HEK293T (cell line): ENCODE measurements at places on chromosomes 2 and 18.

DNA sequence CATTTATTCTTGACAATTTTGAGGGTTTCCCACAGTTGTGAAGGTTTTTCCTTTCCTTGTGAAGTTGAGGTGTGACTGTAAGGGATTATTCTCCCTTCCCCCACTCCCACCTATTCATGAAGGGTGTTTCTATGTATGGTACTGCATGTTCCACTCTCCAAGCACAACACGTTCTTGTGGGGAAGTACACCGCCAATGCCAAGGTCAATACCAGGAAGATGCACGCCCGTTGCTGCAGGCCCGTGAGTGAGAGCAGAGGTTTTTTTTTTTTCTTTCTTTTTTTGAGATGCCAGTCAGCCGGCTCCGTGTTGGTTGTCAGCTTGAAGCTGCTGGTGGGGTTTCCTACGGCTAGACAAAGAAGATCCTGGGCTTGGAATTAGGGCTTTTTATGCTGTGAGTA, 38.6 kb upstream of the EPHA4 start:
- no peak for DNase-seq

DNA sequence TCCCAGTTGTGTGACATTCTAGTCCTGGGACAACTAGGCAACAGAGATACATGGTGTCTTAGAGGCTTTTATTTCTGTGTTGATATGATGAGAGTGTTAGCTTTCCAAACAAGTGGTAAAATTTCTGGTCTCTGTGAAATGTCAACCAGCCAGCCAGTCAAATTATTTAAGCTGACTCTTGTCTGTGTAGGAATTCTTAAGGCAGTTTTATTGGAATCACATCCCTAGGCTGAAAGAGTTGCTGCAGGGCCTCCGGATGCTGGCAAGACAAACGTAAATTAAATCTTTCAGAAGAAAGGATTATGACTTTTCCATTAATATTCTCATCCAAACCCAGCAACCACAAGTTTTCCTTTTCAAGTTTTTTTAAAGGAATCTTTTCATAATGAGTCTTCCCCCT, 44.6 kb downstream of the SERPINB7 start:
- DNase-seq: no peak

GRCh38 chr2:169106563-169107545, 37.5 kb downstream of the DHRS9 start:
- no peak for DNase-seq

DNA sequence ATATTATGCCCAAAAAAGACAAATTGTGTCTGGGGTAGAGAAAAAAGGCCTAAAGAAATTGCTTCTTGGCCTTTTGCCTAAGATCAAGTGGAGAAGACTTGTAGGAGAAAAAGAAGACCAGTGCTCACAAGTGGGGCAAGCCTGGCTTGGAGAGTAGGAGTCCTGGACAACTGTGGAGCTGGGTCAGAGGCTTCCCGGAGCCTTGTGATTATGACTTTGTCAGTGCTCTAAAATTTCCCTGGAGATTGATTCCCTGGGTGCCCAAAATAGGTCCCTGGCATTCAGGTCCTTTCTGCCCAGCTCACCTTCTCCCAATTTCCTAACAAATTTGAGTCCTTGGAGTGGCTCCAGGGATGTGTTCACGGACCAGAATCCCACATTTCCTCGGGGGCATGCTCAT, 787 bp upstream of the TRIM54 start:
- no peak for DNase-seq

- no peak for DNase-seq
These were observed 4.7 kb downstream of the HMSD start for GRCh38 chr18:63953811-63954210.

GRCh38 chr18:60686142-60686541, 313.6 kb upstream of the MC4R start:
- no peak for DNase-seq

GRCh38 chr18:54019641-54020040, 204.8 kb downstream of the MBD2 start:
- no peak for DNase-seq

GRCh38 chr2:128589681-128590080, 271.0 kb upstream of the HS6ST1 start:
- DNase-seq: no peak

DNA sequence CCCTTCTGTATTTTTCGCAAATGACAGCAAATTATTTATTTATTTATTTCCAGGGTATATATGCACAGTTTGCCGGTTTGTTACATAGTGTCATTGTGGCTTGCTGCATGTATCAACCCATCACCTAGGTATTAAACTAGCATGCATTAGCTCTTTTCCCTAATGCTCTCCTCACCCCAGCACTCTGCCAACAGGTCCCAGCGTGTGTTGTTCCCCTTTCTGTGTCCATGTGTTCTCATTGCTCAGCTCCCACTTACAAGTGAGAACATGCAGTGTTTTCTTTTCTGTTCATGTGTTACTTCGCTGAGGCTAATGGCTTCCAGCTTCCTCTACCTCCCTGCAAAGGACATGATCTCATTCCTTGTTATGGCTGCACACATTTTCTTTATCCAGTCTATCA, 592.3 kb downstream of the TRIB2 start:
- DNase-seq: no peak

GRCh38 chr2:171515672-171516298, 6.5 kb upstream of the CYBRD1 start:
- DNase-seq: no peak

DNA sequence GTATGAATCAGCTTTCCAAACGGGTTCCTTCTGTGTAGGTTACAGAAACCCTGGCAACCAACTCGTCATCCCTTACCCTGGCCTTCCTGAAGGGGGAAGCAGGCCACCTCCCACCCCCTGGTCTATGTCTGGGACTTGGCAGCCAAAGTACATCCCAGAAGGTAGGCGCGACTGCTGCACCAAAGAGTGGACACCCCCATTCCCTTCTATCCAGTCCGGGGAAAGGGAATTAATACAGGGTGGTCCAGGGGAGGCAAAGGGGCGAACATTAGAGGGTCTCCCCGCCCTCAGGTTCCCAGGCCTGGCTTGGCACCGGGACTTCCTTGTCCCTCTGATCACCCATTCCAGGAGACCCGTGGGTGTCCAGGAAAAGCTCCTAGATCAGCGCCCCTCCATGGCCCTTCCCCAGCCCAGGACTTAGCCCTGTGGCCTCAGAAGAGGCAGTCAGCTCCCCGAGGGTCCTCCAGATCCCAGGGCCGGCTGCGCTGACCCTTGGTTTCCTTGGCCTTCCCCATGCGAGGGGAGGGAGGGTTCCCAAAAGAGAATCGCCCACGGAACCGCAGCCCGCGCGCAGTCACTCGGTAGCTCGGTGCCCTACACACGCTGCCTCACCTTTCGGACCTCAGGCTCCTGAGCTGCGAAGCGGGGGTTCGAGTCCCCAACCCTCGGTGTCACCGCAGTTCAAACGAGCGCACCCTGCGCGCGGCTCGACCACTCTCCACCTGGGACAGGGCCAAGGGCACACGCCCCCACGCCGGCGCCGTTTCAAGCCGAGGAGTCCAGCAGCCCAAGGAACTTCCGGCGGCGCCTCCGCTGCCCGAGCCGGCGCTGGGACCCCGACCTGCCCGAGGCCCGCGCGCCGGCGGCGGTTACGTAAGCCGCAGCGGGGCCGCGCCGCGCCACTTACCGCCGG, at the start of gene PER2:
Gene PER2, minus strand, starts transcription at position 874 of the 913 bp plus-strand sequence. CDS start 10,674 bp downstream, outside the sequence.
- peak; percentile 59 for DNase-seq

GRCh38 chr2:27799646-27800010, 28.1 kb downstream of the MRPL33 start:
- DNase-seq: no peak

DNA sequence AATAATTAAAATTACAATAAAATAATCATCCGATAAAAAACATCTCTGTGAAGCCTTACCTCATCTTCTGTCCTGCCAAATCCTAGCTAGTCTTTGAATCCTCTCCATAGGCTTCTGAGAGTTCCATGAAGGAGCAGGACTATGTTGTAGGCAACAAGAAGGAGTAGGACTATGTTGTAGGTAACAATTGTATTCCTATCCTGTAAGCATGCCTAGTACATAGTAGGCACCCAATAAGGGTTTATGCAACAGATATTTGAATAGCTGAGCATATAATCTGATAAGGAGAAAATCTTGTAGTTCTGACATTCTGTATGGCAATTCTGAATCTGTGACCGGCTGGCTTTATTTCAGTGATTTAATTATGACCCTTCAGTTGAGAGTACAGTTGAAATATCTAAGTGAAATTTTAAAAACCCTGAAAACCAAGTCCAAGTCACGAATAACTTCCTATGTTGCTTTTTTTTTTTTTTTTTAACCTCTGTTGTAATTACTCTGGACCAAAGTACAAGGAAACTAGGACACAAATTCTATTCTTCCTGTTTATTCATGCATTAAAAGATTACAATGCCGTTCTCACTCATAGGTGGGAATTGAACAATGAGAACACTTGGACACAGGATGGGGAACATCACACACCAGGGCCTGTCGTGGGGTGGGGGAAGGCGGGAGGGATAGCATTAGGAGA, 27.8 kb downstream of the VWA3B start:
- no peak for DNase-seq

- no peak for DNase-seq
These were observed 1563.1 kb downstream of the LRP1B start for GRCh38 chr2:140567734-140568133.

DNA sequence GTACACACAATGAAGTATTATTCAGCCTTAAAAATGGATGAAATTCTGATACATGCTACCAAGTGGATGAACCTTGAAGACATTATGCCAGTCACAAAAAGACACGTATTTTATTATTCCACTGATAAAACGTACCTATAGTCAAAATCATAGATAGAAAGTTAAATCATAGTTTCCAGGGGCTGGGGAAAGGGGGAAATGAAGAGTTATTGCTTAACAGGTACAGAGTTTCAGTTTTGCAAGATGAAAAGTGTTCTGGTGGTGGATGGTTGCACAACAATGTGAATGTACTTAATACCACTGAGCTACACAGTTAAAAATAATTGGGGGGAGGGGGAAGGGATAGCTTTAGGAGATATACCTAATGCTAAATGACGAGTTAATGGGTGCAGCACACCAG, 279.0 kb upstream of the STON1 start:
- no peak for DNase-seq

DNA sequence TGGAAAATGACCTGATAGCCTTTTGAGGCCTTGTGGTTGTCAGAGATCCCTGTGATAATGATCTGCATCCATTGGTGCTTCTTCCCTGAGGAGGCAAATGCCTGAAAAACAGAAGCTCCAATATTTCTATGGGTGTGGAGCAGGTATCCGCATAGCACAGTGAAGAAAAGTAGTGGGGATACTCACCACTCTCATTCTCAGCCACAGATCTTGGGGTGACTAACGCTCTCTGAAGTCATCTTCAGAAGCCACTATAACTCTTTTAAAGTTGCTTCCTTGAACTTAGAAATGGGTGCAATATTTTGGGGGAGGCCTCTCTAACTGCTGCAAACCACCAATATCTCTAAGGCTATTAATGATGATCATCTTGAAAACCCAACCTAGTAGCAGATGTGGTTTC, 46.2 kb downstream of the ARHGAP15 start:
- no peak for DNase-seq

DNA sequence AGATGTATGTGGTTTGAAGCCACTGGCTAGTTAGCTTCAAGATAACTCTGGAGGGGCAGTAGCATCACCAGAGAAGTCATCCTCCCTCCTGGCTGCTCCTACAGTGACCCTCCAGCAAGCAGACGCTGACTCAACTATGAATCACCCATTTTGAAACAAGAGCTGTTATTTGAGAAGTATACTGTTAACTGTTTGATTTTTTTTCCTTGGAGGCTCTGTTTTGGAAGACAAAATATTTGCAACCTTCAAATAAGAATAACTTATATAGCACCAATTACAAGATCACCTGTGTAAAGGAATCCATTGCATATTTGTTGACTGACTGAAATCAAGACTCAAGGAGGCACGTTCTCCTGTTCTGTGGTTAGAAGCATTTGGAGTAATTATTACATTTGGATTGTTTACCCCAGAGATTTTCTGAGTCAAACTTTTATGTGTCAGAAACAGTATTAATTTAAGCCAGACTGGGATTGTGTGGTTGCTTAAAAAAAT, 313.8 kb downstream of the MTX2 start:
- DNase-seq: peak; percentile 35

GRCh38 chr2:6773007-6773693, 92.6 kb downstream of the CMPK2 start:
- DNase-seq: peak; percentile 71

- DNase-seq: no peak
These were observed 269.4 kb upstream of the RAB6C start for GRCh38 chr2:129709956-129710598.

DNA sequence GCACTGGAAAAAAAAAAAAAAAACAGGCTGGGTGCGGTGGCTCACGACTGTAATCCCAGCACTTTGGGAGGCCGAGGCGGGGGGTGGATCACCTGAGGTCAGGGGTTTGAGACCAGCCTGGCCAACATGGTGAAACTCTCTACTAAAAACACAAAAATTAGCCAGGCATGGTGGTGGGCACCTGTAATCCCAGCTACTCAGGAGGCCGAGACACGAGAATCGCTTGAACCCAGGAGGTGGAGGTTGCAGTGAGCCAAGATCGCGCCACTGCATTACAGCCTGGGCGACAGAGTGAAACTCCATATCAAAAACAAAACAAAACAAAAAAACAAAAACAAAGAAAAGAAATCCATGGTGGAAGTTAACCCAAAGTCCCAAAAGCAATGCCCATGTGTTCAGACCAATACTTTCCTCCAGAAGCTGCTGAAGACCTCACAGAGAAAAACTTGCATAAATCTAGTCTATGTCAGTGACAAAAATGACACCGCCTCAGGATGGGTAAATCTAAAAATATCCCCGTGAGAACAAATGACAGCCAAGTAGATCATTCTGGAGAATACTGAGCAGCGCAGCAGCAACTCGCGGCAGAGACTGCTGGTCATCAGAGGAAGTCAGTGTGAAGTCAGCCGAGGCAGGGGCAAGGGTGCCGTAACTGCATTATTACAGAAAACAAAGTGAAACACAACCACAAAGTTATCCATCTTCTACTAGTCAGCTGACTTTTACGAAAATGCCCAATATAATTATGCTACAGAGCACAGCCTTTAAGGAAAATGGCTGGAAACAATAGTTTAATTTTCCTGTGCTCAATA, 41.0 kb downstream of the LPIN2 start:
- no peak for DNase-seq

- DNase-seq: no peak
These were observed 92.5 kb downstream of the SP3 start for GRCh38 chr2:173872714-173873113.
